ENCODE measurements at places on chromosomes 3 and 15.

GRCh38 chr15:31758126-31758525 lies 272.2 kb upstream of the CHRNA7 start:
- DNase-seq, result no peak

GRCh38 chr15:38021259-38021658 lies 86.8 kb downstream of the TMCO5A start:
- DNase-seq, result no peak

- DNase-seq, result no peak
These were observed 219.3 kb upstream of the NR2E3 start for GRCh38 chr15:71591057-71591456.

DNA sequence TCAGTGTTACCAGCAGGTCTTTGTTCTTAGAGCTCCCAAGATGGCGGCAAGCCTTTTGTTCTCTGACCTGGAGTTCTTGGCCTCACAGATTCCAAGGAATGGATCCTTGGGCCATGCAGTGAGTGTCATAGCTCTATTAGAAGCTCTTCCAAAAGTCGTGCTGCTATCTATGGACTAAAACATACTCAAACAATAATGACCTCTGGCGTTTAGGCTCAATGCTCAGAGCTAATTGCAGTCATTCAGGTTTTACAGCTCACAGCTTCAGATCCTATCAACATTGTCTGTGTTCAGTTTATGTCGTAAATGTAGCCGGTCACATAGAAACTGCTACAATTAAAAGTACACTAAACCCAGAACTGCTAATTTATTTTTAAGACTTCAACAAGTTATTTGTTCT lies 22.2 kb downstream of the CCRL2 start:
- DNase-seq, result no peak

GRCh38 chr3:37952564-37952963 lies 38.0 kb upstream of the VILL start:
- no peak for DNase-seq

DNA sequence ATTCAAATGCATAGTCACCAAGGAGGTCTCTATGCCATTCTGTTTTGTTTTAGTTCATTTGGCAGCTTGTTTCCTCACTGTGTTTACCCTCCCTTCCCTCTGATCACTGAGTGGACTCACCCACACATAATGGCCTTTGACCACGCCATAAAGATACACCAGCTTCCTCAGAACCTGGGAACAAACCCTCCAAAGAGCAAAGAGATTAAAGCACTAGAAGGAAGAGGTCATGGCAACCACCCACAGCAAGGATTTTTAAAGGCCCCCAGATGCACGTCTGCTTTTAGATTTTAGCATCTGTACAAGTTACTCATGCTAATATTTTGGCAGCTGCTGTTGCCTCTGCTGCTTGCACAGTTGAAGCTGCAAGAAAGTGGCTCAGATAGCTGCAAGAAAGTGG lies 47.9 kb upstream of the CADPS start:
- no peak for DNase-seq
